ENCODE measurements at places on chromosomes 7 and 10.

DNA sequence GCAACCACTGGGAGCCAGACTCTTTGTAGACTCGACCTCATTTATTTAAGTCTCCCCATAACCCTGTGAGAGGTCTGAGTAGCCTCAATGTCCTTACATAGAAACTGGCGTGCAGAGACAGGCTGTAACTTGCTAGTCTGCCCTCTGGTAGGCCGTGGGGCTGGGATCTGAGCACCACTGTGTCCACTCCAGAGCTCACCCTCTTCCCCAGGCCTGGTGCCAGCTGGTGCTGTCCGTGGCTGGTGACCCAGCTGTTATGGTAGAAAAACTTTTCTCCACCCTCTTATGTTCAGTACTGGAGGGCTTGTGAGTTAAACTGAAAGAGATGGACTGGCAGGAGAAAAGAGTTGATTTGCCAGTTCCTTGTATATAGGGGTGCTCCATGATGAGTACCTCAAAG, 41.9 kb downstream of the ADAMTS14 start:
- DNase-seq: no peak

- no peak for DNase-seq
Measured at GRCh38 chr10:92850185-92850584, 1.9 kb downstream of the EXOC6 start.

- no peak for DNase-seq
Measured at GRCh38 chr10:22634093-22634492, 80.3 kb downstream of the PIP4K2A start.

- DNase-seq: no peak
Measured at GRCh38 chr10:69739634-69740033, 62.1 kb upstream of the COL13A1 start.

DNA sequence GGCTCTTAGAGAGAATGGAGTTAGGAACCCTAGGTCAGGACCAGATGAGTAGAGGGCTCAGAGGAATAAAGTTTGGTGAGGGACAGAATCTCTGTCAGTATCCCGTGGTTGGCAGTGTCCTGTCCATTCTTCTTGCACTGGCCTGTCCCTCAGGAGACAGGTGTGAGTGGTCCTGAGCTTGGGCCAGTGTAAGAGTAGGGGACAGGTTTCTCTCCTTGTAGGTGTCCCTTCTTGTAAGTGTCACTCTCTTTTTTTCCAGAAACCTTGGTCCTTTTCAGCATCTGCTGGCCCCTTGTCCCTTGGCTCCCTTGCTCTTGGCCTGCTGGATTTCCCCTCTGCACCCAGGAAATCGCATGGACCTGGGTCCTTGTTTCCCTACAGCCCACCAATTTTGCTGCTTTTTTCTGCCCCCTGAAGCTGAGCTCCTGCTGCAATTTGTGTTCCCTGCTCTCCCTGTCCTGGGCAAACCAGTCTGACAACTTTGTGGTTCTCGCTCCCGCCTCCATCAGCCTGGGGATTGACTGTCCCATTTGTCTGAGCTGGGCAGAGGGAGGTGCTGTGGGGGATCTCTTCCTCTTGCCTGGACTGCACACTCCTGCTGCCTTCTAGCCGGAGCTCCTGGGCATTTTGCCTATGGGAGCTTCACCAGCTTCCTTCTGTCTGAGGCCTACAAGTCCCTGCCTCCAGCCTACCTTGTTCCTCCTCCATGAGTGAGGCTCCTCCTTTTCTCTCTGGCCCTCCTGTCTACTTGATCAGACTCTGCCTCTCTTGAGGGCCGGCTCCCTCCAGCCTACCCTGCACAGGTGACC, 6.5 kb downstream of the TSPAN14 start:
- no peak for DNase-seq

DNA sequence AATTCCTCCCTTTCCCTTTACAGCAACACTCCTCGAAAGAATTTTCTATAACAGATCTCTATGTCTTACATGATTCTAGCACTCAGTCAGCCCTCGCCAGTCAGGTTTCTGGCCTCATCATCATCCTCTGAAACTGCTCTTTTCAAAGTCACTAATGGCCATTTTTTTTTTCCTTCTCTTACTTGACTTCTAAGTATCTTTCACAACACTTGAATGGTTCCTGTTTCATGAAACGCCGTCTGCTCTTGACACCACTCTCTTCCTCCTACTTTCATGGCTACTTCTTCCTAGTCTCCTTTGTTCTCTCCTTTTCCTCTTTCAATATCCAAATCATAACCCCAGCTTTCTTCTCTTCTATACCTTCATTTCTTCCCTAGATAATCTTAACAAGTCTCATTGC, 100.5 kb upstream of the NRP1 start:
- DNase-seq: no peak

GRCh38 chr10:113485736-113486135, 67.1 kb upstream of the HABP2 start:
- DNase-seq: no peak

DNA sequence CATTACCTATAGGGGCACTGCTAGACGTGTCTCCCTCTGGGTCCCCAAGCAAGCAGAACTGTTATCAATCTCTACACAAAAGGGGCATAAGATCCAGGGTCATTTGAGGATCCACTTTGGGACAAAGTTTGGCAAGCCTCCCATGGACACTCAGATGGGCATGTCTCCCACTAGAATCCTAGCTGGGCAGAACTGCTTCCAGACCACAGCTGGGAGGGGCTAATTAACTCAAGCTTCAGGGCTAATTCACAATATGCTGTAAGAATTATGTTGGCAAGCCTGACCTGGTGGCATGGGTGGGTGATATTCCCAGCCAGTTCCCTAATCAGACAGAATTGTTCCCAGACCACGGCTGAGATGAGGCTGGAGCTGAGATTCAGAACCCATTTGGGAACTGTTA, 738.4 kb upstream of the FZD8 start:
- DNase-seq: no peak

DNA sequence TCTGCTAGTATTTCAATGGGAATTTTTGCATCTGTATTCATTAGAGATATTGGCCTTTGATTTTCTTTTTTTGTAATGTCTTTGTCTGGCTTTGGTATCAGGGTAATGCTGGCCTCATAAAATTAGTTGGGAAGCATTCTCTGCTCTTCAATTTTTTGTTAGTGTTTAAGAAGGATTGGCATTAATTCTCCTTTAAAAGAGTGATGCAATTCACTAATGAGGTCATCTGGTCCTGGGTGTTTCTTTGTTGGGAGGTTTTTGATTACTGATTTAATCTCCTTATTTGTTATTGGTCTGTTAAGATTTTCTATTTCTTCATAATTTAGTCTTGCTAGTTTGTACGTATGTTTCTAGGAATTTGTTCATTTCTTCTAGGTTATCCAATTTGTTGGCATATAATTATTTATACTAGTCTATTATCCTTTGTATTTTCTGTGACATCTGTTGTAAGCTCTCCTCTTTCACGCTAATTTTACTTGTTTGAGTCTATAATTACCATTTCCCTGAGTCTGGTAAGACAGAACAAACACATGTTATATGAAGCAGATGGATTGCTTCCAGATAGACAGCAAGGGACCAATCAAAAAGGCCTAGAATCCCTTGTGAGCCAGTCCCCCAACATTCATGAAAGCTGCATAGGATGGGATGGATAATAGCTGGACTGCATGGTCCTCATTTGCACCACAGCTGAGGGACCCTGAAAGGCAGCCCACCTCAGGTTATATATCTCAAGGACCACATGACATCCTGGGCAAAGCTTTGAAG, 54.4 kb downstream of the MTPAP start:
- DNase-seq: no peak

- DNase-seq: no peak
Measured at GRCh38 chr7:21128062-21128817, 299.6 kb upstream of the SP4 start.

DNA sequence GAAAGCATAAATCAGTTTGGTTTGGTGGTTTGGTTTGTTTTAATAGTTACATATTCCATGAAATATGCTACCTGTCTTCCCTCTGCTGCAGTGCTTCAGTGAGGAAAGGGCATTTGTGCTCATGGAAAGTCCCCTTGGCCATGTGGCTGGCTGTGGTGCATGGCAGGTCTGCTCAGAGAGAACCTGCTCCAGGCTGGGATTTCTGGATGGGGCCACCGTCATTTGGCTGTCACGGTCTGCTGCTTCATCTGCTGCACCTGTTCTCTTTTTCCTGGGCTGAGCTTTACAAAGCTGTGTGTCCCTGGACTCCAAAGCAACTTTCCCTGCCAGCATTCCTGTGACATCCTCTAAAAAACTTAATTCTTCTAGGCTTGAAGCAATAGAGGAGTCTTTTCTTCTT, 8.9 kb downstream of the CDK14 start:
- no peak for DNase-seq
